Activated naive CD4-positive, alpha-beta T cell treated with anti-CD3 and anti-CD28 coated beads, Interleukin-2, amount 50 U/mL, for 16 hours (primary cell): ENCODE measurements at places on chromosomes 16 and 17.
A peak's percentile ranks its signal among the peaks of the same experiment; 100 is the strongest.

DNA sequence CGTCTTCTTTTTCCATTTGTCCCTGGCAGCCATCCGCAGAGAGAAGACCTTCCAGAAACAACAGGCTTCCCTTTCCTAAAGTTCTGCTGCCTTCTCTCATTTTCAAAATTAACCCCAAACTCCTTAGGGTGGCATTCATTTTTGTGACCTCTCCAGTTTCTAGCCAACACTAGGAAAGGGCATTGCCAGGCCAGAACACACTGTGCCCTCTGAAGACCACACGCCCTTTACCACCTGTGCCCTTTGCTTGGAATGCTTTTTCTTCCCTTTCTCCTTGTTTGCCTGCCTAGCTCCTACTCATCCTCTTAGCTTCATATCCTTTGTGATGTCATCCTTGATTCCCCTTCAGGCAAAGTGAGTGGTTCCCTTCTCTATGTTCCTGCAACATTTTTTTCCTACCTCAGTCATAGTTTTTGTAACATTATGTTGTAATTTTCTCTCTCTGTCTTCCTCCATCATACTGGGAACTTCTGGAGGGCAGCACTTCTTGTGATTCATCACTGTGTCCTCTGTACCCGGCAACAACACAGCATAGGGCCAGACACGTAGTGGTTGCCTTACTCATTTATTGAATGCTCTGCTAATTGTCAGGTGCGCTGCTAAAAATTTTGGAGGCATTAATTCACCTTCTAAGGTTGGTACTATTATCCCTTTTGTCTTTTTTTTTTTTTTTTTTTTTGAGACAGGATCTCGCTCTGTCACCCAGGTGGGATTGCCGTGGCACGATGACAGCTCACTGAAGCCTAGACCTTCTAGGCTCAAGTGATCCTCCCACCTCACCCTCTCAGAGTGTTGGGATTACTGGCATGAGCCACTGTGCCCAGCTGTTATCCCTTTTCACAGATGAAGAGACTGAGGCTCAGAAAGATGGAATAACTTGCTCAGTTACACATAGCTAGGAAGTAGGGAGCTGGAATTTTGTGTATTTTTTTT, 1.0 kb downstream of the KAT8 start:
- no peak for DNase-seq

DNA sequence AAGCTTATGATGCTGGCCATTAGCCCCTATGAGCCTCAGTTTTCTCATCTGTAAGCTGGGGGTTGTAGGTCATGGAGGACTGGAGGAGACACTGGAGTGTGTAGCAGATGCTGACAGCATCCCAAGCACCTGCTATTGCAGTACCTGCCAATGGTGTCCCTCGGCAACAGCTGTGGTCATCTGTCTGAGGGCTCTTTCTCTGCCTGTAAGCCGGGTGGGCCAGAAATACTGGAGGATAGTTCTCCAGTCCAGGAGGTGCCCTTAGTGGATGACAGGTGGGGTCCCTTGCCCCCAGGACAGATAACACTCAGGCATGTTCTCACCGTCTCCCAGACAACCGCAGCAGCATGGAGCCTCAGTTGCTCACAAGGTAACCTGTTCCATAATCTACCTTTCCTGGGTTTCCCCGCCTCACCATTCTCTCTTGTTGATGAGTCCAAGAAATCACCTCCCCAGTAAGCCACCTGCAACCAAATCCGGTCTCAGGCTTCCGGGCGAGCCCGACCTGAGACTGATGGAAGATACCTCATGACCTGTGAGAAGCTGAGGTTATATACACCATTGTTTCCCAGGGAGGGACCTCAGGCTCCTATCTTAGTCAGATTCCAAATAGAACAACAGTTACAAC, 23.8 kb downstream of the NLRP1 start:
- DNase-seq = no peak

DNA sequence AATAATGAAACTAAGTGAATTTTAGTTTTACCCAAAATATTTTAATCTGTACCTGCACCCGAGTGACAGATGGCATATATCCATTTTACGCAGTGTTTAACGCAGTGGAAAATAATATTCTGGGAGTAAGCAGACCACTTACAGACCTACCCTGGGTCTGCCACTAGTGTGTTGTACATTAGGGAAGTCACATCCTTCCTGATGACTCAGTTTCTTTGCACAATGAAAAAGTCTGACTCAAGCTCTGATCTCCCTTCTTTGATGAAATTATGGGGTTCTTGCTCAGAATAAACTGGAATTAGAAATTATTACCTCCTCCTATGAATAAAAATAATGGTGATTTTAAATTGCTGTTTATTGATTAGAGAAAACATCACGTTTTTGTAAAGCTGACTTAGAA, 123.2 kb upstream of the AXIN2 start:
- DNase-seq = no peak

DNA sequence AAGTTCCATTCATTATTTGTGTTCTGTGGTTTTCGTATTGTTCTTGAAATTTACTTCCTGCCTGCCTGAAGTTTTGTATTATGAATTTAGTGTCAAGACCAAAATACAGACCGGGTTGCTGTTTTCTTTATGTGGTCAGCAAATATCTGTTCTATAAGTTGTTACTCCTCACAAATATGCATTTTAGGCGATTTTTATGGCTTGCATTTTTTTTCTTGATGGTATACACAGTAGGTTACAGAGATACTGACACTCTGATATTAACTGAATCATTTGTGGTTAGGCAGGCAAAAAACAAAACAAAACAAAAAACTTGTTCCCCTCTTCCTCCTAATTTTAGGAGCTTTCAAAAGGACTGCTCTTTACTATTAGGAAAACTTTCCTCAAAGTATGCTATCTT, 52.6 kb downstream of the BCAS3 start:
- DNase-seq = no peak

DNA sequence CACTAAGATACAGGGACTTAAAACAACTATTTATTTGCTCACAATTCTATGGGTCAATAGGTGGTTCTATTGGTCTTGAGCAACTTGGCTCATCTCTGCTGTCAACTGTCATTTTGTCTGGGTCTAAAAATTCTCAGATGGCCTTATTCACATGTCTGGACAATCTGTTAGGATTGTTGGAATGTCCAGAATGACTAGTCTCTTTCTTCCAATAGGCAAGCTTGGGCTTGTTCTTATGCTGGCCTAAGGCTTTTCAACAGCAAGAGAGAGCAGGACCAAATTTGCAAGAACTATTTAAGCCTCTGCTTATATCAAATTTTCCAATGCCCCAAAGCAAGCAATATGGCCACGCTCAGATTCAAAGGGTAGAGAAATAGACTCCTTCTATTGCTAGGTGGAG, 240.9 kb downstream of the KIF2B start:
- DNase-seq = no peak

- peak; percentile 82 for DNase-seq
Observed at GRCh38 chr17:82781894-82782274, 30.0 kb downstream of the TBCD start.
